ENCODE measurements at places on chromosomes 5 and 9.

DNA sequence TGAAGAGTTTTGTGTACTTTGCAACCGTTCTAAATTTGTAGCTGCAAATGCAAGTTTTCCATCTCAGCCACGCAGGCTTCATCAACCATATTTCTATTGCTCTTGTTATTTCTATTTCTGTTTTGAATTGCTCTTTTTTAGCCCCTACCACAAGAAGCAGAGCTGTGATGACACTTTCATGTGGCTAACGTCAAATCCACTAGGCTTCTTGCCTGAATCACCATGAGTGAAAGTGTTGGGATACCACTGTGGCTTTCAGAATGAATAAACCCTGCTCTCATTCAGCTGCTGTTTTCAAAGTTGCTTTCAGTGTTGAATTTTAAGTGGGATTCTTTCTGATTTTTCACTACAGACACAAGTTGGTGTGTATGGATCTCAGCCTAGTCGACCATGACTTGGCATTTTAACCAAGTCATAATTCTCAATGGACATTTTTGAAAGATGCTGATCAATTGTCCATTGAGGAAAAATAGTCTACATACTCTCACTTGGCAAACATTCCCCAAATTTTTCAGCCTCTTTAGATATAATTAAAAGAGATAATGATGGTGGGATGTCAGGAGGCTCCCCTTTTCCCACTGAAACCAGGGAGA is 41.0 kb upstream of the MTAP start:
- DNase-seq, result no peak

- no peak for DNase-seq
Observed at GRCh38 chr9:30060976-30061375, 2323.5 kb upstream of the ACO1 start.

DNA sequence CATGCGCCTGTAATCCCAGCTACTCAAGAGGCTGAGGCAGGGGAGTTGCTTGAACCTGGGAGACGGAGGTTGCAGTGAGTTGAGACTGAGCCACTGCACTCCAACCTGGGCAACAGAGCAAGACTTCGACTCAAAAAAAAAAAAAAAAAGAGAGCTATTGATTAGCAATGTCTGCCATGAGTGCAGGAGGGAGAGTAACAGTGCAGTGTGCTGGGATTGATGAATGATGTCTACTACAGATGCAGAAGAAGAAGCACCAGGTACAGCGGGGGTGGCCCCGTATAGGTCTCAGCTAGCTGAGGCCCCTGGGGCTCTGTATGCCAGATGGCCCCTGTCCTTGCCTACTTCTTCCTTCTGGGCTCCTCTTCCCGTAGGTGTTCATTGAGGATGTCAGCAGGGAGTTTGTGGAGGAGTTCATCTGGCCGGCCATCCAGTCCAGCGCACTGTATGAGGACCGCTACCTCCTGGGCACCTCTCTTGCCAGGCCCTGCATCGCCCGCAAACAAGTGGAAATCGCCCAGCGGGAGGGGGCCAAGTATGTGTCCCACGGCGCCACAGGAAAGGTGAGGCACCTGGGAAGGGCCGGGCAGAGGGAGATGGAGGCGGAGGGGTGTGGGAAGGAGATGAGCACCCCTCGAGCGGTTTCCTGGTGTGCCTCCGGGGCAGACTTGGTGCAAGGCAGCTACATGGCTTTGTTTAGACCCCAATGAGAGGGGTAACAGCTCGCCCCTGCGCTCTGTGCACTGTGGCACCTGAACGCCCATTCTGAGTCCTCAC is 13.5 kb downstream of the ASS1 start:
- DNase-seq, result no peak

DNA sequence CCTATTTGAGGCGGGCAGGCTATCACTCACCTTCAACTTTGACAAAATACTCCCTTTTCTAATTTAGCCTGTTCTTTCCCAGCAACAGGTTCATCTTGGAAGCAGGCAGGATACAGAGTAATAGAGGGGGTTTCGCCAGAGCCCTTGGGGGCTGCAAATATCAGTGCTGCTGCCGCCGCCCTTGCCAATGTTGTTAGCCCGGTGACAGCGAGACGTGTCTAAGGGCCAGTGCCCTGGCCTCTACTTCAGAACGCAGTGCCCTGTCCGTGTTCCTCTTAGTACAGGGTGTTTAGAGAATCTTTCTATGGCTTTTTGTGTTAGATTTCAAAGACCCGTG is 703 bp downstream of the FAM120AOS start:
- no peak for DNase-seq

- no peak for DNase-seq
Observed at GRCh38 chr9:10173561-10173960, 439.2 kb downstream of the PTPRD start.

DNA sequence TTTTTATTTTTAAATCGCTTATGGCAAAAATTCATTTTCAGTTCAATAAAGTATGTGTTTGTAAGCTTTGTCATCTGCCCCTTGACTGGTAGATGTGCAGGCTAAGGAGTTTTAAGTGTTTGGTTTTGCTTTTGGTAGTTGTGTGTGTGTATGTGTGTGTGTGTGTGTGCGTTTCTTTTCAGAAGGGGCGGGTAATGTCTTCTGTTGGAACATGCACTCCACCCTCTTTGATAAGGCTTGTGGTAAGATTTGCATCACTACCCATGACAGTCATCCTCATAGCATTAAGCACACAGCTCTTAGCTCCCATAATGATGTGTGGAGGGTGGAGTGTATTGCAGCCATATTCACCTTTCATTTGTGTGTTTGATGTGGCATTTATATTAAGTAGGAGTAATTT is 92.1 kb upstream of the FSD1L start:
- no peak for DNase-seq

DNA sequence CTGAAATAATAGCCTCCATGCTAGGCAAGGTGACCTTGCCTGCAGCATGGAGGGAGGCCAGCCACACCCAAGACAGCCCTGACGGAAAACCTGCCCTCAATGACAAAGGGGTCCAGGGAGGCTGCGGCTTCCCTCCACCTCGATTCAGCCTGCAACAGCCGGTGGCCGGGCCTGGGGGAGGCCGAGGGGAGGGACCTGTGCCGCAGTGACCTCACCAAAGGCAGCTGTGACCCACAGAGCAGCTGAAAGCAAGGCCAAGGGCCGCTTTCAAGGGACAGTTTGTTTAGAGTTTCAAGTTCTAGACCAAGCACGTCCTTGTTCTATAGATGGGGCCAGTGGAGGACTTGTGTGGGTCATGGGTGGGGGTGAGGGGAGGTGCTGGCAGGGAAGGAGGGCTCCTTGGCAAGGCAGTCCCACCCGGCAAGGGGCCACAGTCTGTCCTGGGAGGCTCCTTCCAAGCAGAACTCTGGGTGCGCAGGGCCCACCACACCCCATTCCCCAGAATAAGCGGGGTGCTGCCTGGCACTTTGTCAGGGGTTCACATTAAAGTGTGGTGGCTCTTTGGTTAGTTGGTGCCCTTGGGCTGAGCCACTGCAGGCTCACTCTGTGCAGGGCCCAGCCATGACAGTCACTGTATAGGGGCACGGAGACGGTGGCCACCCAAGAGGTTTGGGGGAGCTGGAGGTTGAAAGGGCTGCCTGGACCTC is 226.5 kb downstream of the FANCC start:
- no peak for DNase-seq

DNA sequence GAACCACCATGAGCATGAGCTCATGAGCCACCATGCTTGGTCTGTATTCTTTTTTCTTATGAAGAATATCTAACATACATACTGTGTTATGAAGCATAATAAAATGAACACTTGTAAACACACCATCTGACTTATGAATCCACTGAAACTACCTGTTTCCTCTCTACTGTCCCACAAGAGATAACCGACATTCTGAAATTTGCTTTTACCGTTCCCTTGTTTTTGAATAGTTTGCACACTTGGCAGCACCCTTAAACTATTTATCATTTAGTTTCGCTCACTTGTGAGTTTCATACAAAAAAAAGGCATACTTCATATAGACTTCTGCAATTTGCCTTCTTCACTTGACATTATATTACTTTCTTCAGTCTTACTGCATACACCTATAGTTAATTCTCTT is 8.9 kb downstream of the LARS1 start:
- DNase-seq, result no peak

GRCh38 chr5:94793816-94794198 is 175.3 kb downstream of the SLF1 start:
- peak; percentile 11 for DNase-seq

DNA sequence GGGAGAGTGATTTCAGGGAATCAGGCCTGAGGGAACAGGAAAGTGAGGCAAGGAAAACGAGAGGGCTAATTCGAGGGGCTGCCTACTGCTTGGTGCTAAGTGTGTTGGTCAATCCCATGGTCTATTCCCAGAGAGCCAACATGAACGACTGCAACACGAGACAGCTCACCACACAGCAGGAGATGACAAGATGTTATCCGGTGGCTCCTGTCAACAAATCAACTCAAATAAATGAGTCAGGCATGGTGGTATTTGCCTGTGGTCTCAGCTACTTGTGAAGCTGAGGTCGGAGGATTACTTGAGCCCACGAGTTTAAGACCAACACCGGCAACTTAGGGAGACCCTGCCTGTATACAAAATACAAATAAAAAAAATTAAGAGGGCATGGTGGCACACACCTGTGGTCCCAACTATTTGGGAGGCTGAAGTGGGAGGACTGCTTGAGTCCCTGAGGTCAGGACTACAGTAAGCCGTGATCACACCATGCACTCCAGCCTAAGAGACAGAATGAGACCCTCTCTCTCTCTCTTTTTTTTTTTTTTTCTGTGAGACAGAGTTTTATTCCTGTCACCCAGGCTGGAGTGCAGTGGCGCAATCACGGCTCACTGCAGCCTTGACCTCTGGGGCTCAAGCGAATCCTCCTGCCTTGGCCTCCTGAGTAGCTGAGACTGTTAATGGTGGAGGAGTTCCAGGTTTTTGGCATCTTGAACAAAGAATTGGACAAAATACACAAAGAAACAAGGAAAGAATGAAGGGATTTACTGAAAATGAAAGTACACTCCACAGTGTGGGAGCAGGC is 9.0 kb upstream of the FAF2 start:
- DNase-seq, result no peak

DNA sequence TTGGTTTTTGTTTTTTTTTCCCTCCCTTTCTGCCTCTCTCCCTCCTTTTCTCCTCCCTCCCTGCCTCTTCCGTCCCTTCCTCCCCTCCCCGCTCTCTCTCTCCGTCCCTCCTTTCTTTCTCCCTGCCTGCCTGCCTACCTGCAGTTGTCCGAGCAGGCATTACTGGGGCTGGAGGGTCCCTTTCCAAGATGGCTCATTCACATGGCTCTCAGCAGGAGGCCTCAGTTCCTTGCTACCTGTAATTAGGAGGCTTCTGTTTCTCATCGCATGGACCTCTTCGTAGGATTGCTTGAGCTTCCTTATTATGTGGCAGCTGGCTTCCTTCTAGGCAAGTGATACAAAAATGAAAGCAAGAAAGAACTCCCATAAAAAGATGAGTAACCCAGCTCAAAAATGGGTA is 8.0 kb downstream of the RGS3 start:
- DNase-seq, result no peak

Measured in suppressor macrophage (primary cell).